Lower leg skin (tissue), 4 donors: ENCODE measurements at places on chromosomes 1 and 21. TPM values are rescaled to one million over a fixed set of nuclear protein-coding genes. Genes with fewer than 3 reads are reported as not detected.

The TARBP1 gene
- total RNA-seq, result 14.1 TPM

The APOBEC4 gene
- not detected for total RNA-seq

The AGMAT gene
- total RNA-seq, result 0.54 TPM

The ARHGEF16 gene
- total RNA-seq, result 11.2 TPM

The SERPINC1 gene
- total RNA-seq, result not detected

The AMY1B gene
- total RNA-seq, result not detected

- no peak for DNase-seq
These were observed 2.4 kb downstream of the EPS15 start for GRCh38 chr1:51516649-51517158.

DNA sequence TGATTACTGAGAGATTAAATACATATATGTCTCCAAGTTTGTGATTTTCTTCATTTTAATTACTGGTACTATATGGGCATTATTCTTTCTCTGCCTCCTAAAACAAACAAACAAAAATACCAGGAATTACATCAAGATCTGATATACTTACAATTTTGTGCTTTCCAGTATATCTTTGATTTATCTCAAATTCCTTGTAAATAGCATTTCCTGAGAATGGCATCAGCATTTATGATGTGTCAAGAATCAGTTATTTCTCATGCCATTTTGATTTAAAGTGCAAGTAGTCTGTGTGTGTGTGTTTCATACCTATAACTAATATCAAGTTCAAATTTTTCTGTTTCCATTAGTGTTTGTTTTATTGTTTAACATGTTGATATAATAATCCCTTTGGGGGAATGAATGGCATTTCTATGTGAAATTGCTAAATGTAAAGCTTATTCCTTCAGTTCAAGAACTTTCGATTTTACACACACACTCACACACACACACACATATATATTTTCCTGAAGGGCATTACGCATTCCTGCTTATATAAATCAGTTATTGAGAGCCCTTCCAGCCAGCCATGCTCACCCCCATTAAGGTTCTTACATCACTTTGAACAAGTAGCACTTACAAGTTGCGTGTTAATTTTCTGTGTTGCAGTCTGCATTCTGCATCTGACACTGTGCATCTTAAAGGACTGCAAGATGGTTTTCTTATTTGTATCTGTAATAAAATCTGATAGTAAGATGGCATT is 102.7 kb downstream of the NEK7 start:
- DNase-seq, result no peak

GRCh38 chr1:115307661-115308060 is 30.4 kb downstream of the NGF start:
- DNase-seq, result no peak

DNA sequence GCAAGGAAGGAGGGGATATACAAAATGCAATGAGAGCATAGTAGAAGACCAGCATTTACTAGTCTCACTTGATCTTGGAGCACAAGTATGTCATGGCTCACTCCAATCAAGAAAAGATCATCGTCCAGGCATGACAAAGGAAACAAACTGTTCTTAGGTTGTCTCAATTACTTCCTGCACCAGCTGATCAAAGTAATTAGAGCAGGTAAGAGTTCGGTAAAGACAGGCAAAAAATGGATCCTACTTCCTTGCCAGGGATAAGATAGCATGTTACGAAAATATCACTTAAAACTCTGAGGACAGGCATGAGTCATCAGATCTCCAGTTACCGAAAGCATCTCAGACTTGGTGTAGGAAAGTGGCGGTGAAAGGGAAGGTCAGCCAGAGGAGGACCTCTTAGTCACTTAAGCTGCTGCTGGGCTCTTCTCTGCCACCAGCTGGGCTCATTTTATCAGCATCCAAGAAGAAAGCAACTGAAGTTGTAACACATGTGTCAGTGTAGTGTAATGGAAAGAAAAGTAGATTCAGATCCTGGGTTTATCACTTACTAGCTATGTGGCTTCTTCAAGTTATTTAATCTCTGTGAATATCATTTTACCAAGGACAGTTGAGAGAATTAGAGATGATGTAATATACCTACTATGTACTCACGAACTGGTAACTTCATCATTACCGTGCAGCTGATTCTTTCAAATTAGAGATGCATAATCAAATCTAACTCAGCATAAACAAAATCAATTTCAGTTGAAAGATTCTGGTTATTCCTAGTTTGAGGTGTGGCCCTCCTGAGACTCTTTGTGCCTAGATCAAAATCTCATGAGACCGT is 46.8 kb downstream of the XCL1 start:
- DNase-seq, result no peak

GRCh38 chr1:7302126-7302525 is 469.0 kb upstream of the VAMP3 start:
- no peak for DNase-seq

DNA sequence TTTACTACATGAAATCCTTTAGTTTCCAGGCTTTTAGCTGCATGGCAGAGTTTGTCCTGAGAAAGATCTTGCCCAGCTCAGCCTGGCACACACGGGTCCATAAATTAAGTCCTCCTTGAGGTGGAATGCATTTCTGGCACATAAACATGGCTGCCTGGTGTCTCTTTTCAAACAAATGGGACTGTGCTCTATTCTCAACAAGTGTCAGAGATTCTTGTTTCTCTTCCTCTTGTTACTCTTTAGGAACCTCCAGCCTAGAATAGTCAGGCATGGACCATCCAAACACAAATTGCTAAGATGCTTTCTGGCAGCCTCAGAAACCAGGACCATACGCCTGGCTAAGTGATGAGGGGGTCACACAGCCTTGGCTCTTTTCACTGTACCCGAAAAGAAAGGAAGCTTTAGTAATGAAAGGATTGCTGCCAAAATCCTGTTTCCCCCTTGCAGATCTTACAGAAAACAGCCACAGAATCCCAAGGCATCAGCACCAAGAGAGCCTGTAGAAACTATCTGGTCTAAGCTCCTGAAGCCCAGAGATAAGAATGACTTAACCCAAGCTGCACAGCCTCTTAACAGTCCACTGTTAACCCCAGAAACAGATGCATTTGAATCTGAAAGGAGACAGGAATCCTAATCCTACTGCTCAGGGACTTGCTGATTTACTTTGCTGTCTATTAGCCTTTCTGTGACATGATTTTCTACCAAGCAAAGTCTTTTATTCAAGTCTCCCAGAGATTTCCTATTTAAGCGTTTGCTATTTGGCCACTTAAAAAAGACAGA is 31.9 kb upstream of the NRDC start:
- no peak for DNase-seq

- no peak for DNase-seq
These were observed 5.1 kb upstream of the HMGCS2 start for GRCh38 chr1:119773711-119774241.

- peak; percentile 22 for DNase-seq
These were observed 12.3 kb upstream of the JAM2 start for GRCh38 chr21:25626757-25627156.
